ENCODE measurements at places on chromosomes 2 and 18.

GRCh38 chr2:160141912-160142311 is 58.2 kb downstream of the ITGB6 start:
- no peak for DNase-seq

- DNase-seq, result no peak
Observed at GRCh38 chr2:55672630-55673029, 21.0 kb downstream of the PNPT1 start.

DNA sequence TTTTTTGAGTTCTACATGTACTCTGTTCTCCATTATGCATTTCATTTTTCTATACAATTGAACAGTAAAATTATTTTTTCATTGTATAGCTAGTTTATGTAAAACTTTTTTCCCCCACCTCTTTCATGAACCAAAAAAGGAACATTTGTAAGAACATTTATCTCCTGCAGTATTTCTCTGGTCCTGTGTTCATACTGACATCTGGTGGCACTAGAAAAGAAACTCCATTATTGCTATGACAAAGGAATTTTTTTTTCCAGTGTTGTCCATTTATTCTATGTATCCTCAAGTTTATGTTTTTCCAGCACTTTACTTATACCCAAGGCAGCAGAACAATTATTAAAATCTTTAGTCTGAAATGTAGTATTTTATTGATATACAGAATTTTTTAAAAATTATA is 27.4 kb upstream of the CHAC2 start:
- no peak for DNase-seq

GRCh38 chr18:376311-376710 is 108.5 kb upstream of the THOC1 start:
- no peak for DNase-seq

DNA sequence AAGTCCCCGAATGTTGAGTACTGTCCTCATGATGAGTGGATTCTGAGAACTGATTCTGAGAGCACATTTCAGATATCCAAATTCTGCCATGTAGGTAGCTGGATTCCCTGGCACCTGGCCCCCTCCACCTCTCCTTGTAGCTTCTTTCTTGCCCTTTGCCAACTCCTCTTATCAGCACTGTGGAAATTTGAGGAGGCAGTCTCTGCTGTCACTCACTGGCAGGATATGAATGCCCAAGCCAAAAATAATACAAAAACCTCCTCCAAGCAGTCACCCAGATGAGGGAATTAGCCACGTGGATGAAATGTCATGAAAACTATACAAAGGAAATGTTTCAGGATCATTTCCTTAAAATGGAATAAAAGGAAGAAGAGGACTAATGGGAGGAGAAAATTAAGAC is 276.8 kb downstream of the SETBP1 start:
- DNase-seq, result no peak

GRCh38 chr2:74373221-74373676 is 6.9 kb downstream of the DCTN1 start:
- DNase-seq, result no peak

GRCh38 chr18:54675076-54675475 is 84.0 kb downstream of the DYNAP start:
- no peak for DNase-seq

DNA sequence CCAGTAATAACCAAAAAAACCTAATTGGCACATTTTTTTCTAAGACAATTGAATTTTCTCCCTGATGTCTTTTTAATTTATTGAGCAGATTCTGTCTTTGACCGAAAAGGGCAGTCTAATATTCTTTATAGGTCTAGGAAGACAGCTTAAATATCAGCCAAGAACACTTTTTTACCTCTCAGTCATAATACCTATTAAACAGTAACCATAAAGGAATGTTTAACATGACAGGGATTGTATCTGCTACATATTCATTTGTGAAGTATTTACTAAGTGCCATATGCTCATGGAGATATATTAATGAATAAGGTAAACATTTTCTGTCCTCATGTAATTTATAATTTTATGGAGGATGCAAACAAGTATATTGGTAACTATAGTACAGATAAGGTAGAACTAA is 3.1 kb upstream of the HTR2B start:
- no peak for DNase-seq

DNA sequence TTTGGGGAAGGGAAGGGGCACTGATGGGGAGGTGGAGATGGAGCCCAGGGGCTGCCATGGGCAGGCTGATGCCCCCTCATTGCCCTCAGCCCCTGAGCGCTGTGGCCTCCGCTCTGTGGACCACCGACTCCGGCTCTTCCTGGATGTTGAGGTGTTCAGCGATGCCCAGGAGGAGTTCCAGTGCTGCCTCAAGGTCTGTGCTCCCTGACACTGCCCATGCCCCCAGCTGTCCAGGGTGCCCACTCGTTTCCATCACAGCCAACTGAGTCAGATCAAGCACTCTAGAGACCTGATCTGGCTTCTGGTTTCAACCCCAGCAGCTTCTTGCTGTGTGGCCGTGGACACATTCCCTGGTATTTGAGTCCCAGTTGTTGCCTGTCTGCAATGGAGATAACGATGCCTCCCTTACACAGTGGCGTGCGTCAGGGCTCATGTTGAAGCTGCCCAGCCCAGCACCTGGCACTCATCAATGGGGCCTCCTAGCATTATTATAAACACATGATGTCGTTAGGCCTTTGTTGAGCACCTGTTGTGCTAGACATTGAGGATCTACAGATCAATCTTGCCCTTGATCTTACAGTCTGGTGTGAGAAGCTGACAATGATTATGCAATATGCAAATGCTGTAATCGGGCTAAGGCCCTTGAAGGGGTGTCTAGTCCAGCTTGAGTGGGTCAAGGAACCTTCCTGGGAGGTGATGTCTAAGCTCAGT is 14.4 kb downstream of the STK11IP start:
- no peak for DNase-seq

GRCh38 chr2:186456941-186457340 is 29.1 kb upstream of the ZC3H15 start:
- DNase-seq, result no peak

- DNase-seq, result peak; percentile 21
Observed at GRCh38 chr2:128281852-128282245, 36.8 kb downstream of the HS6ST1 start.

DNA sequence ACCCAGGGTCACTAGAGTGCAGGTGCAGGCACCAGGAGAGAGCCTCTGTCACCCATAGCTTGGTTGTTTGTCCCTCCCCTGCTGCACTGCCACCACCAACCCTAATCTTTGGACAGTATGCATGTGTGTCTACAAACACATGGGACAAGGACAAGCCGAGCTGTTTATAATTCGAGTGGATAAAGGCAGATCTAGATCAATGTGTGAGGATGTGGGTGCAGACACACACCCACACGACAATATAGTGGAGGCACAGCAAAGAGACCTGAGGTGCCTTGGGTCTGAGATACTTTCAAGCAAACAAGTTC is 199.2 kb downstream of the TNS1 start:
- DNase-seq, result peak; percentile 41

DNA sequence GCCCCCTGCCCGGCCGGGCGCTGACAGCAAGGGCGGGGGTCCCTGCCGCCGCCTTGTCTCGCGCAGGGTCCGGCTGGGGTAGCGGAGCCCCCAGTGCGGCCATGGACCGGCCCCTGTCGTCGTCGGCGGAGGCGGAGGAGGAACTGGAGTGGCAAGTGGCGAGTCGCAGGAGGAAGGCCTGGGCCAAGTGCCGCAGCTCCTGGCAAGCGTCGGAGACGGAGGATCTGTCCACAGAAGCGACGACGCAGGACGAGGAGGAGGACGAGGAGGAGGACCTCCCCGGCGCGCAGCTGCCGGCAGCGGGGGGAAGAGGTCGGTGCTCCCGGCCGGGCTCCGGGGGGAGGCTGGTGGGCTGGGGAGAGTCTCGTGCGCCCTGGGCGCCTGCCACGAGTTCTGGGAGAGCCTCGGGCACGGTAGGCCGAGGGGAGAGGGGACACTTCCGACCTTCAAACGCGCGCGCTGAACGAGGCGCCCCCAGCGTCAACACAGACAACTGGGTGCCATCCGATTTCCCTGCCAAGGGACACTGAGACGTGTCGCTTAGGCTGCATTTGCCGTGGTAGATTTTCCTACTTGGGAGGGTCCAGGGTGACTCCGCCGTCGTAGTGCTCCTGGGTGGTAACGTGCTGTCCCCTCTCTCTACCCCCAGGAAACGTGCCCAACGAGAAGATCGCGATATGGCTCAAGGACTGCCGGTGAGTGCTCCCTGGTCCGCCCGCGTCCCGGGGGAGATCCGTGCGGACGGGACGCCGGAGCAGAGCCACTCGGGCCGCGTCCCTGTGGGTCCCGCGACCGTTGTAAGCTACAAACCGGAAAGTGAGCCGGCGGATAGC is 652 bp downstream of the ITPRID2 start:
- peak; percentile 83 for DNase-seq

DNA sequence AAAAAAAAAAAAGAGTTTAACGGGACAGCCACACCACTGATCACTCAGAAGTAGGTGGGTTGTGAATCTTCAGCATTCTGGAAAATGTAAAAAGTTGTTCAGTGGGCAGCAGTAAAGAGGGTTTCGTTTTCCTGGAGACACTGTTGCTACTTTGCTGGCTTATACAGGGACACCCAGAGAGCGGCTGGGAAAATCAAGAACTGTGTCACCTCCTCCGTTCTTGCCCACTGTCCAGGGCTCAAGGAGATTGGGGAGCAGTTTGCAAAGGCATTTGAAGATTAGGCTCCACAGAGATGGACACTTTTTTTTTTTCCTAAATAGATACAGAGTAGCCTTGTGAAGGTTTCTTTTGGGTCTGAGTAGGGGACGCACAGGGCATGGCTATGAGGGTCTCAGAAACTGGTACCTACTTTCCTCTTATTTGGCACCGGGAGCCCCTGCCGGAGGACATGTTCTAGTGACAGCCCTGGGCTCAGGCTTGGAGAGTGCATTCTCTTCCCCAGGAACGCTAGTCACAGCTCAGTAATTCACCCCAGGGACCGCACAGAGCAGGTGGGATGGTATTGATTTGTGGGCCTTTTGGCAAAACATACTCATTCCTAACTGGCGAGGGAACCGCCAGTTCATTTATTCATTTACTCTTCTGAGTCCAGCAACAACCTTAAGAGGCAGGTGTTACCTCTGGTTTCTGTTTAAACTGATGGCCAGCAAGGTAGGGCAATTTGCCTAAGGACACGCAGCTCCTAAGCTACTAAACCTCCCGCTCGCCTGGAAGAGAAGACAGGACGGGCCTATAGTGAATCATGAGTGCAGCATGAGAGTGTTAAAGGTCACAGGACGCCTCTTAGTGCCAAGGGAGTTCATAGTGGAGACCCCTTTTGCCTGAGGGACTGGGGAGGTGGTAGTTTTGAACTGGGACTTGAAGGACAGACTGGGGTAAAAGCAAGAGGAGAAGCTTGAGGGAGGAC is 53.1 kb downstream of the HPCAL1 start:
- DNase-seq, result no peak

GRCh38 chr2:199136681-199137080 is 321.1 kb downstream of the SATB2 start:
- no peak for DNase-seq

GRCh38 chr2:128452024-128452411 is 133.3 kb upstream of the HS6ST1 start:
- DNase-seq, result no peak

GRCh38 chr2:147512206-147512605 is 332.6 kb upstream of the ACVR2A start:
- DNase-seq, result no peak

GRCh38 chr2:4995466-4995865 is 696.7 kb upstream of the SOX11 start:
- DNase-seq, result no peak

DNA sequence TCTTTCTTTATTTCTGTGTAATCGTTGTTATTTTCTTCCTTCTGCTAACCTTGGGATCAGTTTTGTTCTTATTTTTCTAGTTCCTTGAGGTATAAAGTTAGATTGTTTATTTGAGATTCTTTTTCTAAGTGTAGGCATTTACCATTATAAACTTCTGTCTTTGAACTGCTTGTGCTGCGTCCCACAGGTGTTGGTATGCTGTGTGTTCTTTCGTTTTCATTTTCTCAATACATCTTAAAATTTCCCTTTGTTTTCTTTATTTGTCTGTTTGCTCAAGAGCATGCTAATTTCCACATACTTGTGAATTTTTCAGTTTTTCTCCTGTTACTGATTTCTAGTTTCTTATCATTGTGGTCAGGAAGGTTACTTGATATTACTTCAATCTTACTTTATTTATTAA is 873.8 kb upstream of the GCFC2 start:
- no peak for DNase-seq

DNA sequence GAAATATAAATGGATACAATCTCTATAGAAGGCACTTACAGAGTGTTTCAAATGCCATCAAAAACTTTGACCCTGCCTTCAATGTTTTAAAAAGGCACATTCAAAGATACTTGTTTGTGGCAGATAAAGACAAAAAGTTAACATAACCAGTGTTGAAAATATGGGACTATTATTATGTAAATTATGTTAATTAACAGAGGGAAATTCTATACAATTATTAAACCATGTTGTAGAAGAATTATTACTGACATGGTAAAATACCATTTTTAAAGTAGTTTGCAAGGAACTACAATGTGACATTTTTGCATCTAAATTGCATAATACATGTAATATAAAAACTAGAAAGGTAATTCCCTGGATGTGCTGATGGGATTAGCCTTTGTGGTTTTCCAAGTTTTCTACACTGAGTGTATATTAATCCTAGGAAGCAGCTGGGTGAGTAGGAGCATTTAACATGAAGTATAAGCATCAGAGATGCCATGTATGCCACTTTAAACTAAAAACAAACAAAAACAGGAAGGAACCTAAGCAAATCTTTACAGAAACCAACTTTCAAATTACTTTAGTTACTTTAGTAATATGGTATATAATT is 21.7 kb downstream of the MIB1 start:
- no peak for DNase-seq

DNA sequence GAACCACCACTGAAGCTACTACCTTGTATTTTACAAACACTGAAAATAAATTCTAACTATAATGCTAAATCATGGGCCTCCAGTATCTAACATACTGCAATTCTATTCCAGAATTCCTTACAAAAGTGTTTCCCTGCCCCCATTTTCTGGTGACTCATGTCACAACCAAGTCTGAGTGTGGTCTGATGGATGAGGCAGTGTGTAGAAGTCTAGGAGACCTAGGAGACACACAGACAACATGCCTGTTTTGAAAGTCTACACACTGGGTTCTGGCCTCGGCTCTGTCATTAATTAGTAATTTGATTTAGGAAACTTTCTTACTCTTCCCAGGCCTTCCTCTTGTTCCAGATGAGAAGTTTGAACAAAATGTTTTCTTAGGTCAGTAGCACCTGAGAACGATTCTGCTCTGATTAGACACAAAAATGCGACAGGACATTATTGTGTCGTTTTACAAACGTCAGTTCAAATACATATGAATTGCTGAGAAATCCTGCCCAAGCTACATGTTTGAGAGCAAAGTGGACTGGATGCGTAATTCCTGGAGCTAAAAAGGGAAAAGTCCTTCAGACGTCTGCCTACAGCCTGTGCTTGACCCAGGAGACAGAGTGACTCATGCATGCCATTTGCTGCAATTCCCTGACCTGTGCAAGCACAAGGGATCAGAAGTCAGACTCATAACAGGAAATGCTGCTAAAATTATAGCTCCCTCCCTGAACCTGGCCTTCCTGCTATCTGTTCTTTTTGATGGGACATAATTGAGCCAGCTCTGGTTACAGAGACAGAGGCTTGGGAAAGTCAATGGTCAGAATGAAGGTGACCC is 494.4 kb downstream of the SOX11 start:
- DNase-seq, result peak; percentile 72

GRCh38 chr18:35611518-35611917 is 30.0 kb downstream of the GALNT1 start:
- DNase-seq, result no peak
